ENCODE measurements at places on chromosomes 1 and 21.

DNA sequence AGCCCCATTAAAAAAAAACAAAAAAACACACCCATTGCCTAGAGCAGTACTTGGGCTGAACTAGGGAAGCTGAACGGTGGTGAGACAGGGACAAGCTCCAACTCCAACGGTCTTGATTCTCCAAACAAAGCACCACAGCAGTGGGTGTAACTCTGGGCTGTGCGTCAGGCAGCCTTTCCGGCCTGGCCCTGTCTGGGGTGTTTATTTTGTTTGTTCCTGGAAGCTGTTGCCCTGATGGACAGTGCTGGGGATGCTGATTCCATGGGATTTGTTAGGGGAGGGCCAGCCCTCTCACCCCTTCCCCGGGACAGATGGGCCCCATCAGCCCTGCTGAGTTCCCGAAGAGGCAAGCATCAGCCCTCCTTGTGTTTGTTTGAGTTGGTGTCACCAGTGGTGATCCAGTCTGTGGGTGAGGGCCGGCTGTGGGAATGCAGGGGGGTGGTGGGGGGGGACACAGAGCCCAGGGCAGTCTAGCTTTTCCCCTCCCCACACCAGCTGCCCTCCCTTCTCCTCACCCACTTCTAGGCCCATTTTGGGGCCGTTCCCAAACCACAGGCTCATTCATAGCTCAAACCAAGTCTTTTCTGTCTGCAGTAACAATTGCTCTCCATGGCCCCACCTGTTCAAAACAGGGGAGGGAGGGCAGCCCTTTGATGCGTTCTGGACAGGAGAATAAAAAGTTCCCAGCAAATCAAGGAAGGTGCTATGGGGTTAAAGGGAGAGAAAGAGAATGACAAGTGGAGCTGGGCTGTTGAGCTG is 4.5 kb downstream of the WNT2B start:
- no peak for DNase-seq

DNA sequence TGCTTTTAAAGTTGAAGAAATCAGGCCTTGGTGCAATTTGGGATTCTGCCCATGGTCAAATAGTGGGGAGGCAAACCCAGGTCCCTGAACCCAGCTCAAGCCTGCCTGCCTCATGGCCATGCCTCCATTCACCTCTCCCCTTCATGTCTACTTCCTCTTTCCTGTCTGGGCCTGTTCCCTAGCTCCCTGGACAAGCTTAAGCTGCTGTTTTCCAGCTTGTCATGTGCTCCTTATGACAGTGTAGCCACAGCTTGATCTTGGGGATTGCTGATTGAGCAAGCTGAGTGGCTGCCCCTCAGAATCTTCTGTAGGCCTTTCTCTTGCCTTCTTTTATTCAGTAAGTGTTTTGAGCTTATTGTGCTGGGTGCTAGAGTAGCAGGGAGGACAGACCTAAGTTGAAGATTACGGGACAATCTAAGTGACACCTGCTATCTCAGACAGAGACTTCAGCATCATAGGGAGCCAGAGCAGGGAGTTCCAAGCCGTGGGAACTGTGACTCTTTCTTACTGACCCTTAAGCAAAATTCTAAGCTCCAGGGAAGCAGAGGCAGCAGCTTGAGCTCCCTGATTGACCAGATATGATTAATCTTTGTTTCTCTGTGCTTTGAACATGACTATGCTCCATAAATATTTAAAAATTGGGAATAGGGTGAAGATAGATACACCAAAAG is 520 bp upstream of the MR1 start:
- DNase-seq = peak; percentile 33

DNA sequence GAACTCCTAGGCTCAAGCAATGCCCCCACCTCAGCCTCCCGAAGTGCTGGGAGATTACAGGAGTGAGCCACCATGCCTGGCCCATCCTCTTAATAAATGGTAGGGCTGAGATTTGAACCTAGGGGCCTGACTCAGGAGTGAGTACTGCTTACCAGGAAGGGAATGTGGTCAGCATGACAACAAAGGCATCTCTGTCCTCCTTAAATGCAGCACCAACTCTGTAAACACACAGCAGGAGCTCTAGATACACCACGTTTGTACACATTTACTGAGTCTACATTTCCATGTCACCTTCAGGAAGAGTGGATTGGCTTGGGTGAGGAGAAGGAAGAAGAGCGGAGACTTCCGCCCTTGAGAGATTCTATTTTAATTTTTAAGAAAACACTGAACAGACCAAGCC is 38.5 kb downstream of the HIVEP3 start:
- DNase-seq = no peak

- DNase-seq = no peak
Measured at GRCh38 chr21:38857152-38857825, 51.6 kb downstream of the ETS2 start.

- DNase-seq = no peak
Measured at GRCh38 chr1:21652937-21653743, 16.0 kb downstream of the RAP1GAP start.

GRCh38 chr21:45088116-45088515 is 13.7 kb downstream of the ADARB1 start:
- no peak for DNase-seq

DNA sequence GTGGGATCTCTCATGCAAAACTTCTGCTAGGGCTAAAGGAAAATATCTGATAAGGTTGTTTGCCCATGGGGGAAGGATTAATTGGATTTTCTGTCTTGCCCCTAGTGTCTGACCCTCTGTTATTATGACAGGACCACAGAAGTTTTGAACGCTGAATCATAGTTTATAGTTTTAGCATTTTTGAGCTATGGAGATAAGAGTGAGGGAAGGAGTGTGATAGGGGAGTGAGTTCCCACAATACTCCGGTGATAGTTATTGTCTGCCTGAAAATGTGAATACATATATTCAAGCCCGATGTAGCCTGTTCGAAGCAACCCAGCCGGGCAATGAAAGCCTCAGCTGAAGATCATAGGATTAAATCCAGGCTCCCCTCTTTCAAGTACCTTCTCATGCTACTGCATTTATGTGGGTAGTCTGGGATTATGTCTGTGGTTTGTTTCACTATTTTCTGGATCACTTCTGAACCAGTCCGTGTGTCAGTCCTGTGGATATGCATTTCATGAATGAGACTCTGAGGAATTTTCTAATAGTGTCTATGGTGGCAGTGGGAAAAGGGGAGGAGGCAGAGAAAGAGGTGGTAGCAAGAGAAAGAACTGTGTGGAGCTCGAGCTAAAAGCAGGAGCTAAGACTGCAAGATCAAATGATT is 258.7 kb downstream of the DISC1 start:
- no peak for DNase-seq

GRCh38 chr1:228989176-228989575 is 253.9 kb downstream of the RHOU start:
- DNase-seq = no peak

- DNase-seq = no peak
Measured at GRCh38 chr1:205518661-205519540, 14.4 kb downstream of the CDK18 start.

DNA sequence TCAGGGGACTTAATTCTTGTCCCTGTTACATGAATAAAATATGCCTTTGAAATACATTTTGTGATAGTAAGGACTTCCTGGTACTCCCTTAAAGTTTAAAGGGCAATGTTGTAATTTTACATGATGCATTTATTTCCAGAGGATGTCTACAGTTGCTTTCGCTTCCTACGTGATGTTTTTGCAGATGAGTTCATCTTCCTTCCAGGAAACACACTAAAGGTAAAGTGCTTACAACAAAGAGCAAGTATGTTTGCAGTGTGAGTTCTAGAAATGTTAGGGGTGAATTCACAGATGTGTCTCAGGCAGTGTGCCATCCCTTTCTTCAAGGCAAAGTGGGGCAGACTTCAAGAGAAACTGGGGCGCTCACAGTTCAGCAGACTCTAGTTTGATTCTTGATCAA is 31.2 kb downstream of the GNPAT start:
- DNase-seq = no peak

- no peak for DNase-seq
Measured at GRCh38 chr1:220655509-220655908, 34.7 kb upstream of the C1orf115 start.

DNA sequence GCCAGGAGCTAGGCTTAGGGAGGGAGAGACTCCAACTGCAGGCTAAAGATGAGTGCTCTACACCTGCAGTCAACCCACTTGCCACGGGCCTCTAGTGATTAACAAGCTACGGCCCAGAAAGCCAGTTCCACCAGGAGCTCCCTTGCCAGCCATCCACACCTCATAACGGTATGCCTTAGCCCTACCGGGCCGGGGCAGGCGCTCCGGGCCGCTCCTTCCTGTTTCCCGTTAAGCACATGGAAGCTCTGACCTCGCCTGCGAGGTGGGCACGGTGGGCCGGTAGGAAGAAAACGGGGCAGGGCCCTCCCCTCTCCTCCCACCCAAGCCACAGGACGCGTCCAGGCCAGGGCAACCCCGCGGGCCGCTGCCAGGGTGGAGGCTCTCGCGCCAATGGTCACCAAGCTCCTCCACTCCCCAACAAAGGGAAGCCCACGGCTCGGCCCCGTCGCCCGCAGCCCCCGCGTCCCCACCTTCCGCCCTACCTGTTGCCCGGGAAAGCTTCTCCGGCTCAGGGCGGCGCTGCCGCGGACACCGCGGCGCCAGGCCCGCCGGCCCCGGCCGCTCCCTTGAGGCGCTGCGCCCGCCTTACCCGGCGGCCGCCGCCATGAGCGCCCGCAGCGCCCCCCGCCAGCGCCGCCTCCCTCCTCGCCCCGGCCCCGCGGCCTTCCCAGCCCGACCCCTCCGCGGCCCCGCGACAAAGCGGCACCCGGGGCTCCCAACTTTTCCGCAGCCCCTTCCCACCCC is 627 bp downstream of the CERS2 start:
- peak; percentile 60 for DNase-seq

DNA sequence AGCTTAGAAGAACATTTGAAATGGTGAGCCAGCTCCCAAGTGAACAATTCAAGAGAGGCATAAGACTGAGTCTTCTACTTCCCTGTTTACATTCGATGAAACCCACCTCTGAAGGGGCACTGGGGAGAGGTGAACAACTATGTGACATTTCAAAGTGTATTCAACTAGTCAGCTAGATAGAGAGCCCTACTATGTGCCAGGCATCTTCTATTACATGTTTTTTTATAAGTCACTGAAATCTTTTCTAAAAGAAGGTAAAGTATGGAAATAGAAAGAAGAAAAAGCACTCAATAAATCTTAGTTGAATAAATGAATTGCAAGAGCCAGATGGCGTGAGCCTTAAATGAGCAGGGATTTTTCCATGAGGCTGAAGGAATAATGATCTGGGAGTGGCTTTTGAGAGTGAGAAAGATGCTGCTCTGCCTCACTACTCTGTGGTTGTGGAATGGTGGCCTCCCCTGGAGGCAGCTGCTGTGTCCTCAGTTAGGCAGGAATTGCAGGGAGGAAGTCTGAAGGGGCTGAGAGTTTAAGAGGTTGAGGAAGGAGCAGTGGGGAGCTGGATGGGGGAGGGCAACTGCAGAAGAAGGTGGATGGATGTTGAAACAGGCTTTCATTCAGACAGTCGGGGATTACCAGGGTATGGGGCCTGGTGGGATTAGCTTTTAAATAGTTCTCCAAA is 10.4 kb upstream of the PTPRF start:
- DNase-seq = no peak

- DNase-seq = no peak
Measured at GRCh38 chr1:12511516-12512468, 106.2 kb downstream of the DHRS3 start.

GRCh38 chr1:169733924-169734323 is at the start of gene SELE:
TSS of gene SELE (minus strand) at chr1:169734079. CDS start at chr1:169733612, 467 bp downstream.
- DNase-seq = no peak

DNA sequence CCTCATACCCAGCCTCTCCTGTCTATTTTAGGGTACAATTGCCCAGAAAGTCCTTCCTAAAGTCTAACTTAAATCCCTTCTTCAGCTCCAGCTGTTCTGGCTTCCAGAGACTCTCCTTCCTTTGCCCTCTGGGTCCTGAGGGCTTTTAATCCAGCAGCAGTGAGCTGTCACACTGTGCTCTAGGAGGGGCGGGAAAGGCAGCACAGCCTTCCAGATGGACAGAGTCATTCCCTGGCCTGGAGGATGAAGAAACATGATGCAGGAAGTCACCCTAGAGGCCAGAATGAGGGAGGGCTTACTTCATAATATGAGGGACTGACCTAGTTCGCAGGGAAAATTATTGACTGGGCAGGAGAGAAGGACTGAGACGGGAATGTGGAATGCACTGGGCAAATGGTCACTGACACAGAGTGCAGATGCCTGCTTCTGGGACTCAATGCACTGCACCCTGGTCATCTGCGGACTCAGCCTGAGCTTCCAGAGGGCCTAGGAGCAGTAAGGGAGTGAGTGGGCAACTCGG is 1.3 kb downstream of the SH2D2A start:
- DNase-seq = no peak

- peak; percentile 71 for DNase-seq
Measured at GRCh38 chr1:44031252-44032169, at the start of gene SLC6A9. TSS of gene SLC6A9 (minus strand) at chr1:44031462. CDS start at chr1:44024277, 7,185 bp downstream.

DNA sequence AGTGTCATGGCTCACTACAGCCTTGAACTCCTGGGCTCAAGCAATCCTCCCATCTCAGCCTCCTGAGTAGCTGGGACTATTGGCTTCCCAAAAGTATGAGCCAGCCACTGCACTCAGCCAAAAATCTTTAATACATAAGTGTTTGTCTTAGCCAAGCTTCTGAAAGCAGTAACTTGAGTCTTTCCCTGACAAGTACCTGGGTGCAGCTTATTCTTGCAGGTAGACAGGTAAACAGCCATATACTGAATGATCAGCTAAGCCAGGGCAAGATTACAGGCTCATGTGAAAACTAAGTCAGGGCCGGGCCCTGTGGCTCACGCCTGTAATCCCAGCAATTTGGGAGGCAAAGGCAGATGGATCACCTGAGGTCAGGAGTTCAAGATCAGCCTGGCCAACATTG is 7.8 kb downstream of the MEAF6 start:
- no peak for DNase-seq

- no peak for DNase-seq
Measured at GRCh38 chr1:93958726-93959100, 49.5 kb upstream of the GCLM start.

DNA sequence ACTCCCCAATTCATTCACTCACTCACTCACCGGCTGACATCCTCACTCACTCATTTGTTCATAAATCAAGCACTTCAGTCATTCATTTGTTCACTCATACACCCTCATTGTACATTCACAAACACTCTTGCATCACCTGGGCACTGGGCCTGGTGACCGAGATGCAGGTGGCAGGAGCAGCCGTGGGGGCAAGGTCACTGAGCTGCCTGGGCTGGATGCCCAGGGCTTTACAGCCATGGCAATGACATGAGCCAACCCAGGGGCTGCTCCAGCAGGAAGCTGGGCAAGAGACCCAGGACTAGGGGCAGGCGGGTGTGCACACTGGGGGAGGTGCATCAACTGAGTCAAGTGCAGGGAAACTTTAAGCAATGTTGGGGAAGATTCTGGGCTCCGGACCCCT is 113.6 kb upstream of the IGSF21 start:
- no peak for DNase-seq
